ENCODE measurements at places on chromosomes 2 and 18.

GRCh38 chr2:237736783-237737182 is 61.8 kb upstream of the RBM44 start:
- DNase-seq: no peak

DNA sequence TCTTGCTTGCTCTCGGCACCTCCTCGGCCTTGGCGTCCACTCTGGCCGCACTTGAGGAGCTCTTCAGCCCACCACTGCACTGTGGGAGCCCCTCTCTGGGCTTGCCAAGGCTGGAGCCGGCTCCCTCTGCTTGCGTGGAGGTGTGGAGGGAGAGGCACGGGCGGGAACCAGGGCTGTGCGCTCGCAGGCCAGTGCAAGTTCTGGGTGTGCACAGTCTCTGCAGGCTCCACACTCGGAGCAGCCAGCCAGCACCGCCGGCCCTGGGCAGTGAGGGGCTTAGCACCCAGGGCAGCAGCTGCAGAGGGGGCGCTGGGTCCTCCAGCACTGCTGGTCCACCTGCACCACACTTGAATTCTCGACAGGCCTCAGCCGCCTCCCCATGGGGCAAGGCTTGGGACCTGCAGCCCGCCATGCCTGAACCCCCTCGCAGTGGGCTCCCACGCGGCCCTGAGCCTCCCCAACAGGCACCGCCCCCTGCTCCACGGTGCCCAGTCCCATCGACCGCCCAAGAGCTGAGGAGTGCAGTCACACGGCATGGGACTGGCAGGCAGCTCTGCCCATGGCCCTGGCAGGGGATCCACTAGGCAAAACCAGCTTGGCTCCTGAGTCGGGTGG is 411.2 kb upstream of the CHAC2 start:
- no peak for DNase-seq

DNA sequence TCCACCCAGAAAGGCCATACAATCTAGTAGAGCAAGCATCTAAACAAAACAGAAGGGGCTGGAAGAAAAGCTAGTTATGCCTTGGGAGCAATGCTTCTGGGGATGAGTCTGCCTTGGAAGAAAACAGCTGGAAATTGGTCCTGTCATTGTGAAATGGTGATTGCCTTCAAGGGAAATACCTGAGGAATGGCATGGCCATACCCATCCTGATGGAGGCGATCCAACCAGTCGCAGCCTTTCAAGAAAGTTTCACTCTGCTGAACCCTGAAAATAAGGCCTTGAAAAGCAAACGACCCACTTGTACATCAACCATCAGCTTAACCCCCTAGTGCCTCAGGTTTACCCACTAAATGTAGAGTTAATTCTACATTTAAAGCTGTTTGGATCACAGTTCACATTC is 72.6 kb upstream of the PID1 start:
- no peak for DNase-seq

GRCh38 chr2:203685789-203686420 is 20.5 kb upstream of the CD28 start:
- DNase-seq: no peak

DNA sequence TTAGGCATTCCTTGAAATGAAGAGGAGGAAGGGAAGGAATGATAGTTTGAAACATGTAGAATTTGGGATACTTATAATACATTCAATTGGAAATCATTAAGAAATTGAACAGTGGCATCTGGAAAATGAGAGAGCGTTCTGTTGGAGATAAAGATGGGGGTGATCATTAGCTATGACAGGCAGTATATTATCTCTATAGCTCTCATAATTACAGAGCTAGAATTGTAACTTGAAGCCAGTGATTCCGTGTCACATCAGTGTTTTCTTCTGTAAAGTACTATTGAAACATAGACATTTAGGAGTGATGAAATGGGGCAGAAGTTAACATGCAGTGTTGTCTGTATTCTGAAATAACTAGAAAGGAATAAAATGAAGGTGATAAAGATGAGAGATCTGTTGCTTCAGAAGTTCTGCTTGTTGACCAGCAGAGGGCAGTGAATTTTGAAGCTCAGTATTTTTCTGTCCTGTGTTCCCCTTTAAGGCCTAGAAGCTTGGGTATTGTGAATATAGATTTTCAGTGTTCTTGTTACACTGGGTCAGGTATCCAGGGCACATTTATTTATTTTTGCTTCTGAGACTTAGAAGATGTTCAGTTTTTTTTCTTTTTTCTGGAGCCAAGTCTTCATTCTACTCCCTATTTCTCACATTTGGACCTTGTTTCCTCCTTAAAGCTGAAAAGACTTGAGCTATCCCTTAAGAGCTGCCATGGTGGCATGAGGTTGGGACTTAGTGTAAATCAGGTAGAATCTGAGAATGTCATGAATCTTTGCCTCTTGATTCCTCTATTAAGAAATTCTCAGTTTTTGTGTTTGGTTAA is 157.4 kb downstream of the TAF4B start:
- peak; percentile 38 for DNase-seq

GRCh38 chr2:206392118-206392517 is 51.2 kb upstream of the ADAM23 start:
- peak; percentile 38 for DNase-seq
